CD4-positive, alpha-beta T cell treated with Interleukin-6 at 100 ng/mL for 8 hours (primary cell): ENCODE measurements at places on chromosomes 3 and 15.

- no peak for DNase-seq
Observed at GRCh38 chr3:101138817-101139216, 145.6 kb upstream of the ABI3BP start.

DNA sequence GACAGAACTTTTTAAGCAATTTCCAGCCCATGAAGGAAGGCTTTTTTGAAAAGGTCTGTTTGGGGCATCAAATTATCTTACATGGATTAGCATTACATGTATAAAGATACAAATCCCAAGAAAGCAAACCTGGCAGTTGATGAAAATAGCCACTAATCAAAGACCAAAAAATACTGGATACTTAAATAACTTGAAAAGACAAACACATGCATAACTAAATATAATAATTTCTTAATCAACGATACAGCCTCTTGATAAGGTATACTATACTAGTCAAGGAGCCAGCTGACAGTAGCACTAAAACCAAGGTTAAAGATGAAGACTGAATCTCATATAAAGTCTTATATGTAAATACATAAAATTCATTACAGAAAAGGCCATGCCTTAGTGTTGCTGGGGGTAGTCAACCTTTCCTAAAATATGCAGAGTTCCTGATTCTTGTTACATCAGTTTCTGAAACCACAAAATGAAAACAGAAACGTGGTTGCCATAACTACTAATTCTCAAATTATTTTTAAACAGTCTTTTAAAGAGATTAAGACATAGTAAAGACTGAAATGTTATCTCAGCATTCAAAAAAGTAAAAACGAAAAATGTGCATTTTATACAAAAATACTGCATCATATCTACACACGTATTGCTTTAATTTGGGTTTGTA is 2.0 kb downstream of the ANKRD28 start:
- DNase-seq, result peak; percentile 20

DNA sequence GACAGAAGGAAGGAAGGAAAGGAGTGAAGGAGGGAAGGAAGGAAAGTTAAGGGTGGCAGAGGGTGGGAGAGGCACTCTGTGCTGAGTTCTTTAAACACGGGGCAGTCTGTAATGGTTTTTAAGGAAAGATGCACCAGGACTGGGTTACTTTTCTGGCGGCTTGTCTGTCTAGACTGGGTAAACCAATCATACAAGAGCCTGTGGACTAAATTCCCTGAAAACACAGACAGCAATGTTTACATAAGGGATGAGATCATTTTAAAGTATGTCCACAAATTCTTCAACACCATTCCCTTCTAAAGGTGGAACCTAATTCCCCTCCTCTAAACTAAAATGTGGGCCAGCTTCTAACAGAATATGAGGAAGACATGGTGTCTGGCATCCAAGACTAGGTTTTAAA is 235.5 kb upstream of the IGF1R start:
- DNase-seq, result no peak

DNA sequence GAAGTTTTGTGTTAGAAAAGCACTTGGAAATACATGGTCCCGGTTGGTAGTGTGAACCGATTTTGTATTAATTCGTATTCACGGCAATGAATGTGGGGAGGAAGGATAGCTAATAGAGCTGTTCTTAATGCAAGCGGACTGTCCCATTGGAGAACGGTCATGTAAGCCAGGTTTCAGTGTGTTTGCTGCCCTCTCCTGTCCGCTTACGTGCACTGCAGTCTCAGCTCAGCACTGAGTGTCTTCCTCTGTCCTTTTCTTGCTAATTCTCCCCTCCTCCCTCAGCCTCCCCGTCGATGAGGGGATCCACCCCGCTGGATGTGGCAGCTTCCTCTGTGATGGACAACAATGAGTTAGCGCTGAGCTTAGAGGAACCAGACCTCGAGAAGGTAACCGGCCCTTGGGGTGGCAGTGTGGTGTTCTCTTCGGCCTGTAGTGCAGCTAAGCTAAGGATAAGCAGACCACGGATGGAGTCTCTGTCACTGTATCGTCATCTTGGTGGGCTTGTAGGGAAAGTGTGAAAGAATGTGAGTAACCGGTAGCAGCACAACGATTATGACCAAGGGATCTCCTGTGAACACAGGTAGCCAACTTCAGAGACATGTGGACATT is 267.5 kb upstream of the CHRM5 start:
- DNase-seq, result peak; percentile 44

- no peak for DNase-seq
Observed at GRCh38 chr3:25653322-25653721, 11.4 kb downstream of the TOP2B start.
